Activated T-helper 1 cell treated with Interleukin-2 at 50 U/mL for 16 hours (primary cell): ENCODE measurements at places on chromosomes 2 and 18.

DNA sequence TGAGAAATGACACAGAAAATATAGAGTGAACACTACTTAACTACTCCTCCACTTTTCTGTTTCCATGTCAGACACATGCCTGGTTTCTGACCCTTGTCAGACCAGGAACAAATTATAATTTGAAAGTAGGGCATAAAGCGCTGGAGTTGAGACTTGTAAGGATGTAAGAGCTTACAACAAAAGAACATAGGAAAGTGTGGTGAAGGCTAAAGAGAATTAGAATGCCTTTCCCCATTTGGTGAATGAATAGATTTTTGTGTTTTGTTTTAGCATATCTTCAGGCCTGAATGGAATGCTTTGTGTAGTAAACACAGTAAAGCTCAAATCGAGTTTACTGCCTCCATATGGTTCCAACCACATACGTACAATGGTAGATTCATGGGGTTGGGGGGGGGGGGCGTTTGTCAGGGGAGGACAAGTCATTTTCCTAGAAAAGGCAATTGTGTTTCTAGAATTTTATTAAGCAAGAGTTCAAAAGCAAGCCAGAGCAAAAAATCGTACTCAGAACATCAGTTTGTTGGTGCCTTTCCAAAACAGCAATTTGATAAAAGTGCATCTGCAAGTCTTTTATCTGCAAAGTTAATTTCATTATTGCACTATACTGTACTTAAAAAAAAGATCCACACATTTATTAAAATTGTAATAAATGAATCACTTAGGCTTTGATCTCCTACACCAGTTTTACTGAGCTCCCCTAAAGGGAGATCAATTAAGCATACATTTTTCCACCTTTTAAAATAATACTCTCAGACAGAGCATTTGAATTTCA lies 30.9 kb downstream of the NRXN1 start:
- no peak for DNase-seq

GRCh38 chr2:149613704-149614103 lies 26.1 kb upstream of the MMADHC start:
- no peak for DNase-seq

- DNase-seq: no peak
These were observed 61.9 kb downstream of the ASAP2 start for GRCh38 chr2:9268301-9269080.

GRCh38 chr2:143891879-143892308 lies 628.0 kb downstream of the ZEB2 start:
- no peak for DNase-seq

- no peak for DNase-seq
These were observed 10.5 kb downstream of the PCARE start for GRCh38 chr2:29063646-29064345.

GRCh38 chr2:28583899-28584553 lies 88.2 kb downstream of the PLB1 start:
- no peak for DNase-seq

DNA sequence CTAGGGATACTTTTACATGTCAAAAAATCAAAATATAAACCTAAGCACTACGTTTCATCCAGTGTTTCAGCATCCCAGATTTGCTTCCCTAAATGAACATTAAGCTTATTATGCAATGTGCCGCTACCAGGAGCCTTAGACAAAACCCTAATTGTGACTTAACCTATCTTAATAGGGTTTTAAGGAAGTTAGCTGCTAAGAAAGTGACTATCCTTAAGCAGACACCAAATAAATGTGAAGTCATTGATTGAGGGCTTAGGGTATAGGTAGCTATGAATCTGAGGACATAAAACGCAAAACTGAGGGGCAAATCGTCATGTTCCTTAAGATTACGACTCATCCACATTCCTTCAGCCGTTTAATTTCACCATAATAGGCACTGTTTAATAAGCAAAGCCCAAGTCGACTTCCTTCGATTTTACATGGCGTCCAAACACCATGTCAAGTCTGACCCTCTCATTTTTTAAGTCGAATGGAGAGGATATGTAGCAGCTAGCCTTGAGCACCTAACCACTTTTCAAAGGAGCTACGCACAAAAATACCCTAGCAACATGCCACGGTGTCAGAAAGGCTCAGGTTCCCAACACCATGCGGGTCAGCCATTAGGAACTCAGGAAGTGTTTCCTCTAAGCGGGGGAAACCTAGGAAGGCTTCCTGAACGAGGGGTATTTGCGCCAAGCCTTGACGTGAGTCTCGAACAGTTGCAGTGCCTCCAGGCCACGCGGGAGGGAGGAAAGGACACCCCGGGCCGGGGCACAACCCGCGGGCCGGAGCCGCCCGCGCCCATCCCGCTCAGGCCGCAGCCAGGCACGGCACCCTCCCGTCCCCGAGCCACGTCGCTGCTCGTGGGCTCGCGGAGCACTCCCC lies 1.0 kb downstream of the HDLBP start:
- no peak for DNase-seq

- no peak for DNase-seq
These were observed 92.4 kb upstream of the COPS8 start for GRCh38 chr2:236993286-236993685.

DNA sequence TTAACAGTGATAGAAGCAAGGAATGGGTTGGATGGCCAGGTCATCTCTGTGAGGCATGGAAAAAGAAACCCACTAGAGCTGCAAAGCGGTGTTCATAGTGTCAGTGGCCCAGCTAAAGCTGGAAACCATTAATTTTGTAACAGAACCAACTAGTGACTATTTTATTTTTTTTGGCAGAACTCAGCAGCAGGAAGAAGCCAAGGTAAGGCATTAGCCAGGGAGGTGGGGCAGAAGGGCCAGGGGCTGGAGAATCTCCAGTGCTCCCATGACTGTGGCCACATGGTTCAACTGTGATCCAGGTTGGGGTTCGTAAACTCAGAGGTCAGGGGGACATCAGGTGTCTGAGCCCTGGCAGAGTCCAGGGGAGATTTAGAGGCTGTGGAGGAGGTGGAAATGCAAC lies 25.9 kb upstream of the YES1 start:
- no peak for DNase-seq

DNA sequence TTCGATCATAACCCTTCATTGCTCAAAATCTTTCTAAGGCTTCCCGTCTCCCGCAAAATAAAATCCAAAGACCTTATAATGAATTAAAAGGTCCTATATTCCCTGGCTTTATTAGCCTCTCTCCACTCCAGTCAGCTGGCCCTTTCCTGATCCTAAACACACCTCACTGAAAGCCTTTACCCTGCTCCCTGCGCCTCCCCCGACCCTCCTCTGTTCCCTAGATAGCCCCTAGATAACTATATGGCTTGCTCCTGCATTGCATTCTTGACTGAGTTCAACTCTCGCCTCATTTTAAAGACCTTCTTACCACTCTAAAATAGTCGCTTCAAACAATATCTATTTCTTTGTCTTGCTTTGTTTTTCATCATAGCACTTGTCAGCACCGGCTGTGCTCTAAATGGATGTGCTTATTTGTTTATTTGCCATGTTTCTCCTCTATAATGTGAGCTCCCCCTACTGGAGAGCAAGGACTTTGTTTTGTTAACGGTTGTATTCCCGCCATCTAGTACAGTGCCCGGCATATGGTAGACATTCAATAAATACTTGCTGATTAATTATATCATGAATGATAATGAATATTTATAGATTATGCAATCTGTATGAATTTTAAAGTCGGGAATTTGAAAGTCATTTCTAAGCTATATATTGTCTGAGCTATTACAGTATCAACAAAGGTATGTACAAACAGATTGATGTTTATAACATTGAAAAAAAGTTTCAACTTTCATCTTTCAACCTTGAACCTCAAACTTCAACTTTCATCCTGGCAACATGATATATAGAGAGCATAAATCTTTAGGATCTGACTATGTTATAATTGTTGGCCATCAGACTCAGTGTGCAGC lies 32.4 kb upstream of the VIT start:
- DNase-seq: no peak
